ENCODE measurements at places on chromosomes 12 and 14.
A peak's percentile ranks its signal among the peaks of the same experiment; 100 is the strongest.

- no peak for DNase-seq
Observed at GRCh38 chr12:130879781-130880389, 8.0 kb downstream of the RAN start.

DNA sequence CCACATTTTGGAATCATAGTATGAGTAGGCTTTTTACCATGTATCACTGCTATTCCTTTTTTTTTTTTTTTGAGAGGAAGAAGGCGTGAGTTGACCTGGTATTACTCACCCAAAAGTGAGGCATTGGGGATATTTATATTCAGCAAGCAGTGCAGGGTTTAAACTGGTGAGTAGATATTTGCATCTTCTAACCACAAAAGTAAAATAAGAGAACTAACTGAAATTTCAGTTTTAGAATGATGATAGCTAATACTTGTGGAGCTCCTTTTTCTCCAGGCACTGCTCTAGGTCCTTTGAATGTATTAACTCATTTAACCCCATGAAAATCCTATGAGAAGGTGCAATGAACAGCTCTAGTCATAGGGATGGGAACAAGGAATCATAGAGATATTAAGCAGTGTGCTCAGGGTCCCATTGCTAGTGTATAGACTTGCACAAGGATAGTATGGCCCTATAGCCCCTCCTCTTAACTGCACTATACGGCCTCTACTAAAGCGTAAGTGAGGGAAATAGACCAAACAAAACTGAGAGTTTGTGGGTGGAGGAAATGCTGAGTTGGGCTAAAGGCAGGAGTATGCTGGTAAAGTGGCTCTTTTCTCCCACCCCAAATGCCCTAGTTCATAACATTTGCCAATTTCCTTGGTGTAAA, 104.3 kb upstream of the MAX start:
- no peak for DNase-seq

DNA sequence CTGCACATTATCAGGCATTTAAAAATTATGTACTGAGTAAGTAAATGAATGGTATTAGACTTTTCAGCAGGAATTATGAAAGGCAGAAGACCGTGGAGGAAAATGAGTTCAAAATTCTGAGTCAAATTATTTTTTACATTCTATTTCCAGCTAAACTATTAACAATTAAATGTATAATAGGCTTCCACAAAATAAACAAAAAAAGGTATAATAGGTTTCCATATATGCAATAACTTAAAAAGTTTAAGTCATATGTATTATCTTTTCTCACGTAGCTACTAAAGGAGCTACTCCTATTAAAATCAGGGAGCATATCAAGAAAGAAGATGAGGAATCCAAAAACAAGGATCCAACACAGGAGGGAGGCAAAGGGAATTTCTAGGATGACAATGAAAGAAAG, 11.4 kb upstream of the VCPKMT start:
- no peak for DNase-seq

- no peak for DNase-seq
Observed at GRCh38 chr12:10247436-10248058, 34.9 kb downstream of the GABARAPL1 start.

DNA sequence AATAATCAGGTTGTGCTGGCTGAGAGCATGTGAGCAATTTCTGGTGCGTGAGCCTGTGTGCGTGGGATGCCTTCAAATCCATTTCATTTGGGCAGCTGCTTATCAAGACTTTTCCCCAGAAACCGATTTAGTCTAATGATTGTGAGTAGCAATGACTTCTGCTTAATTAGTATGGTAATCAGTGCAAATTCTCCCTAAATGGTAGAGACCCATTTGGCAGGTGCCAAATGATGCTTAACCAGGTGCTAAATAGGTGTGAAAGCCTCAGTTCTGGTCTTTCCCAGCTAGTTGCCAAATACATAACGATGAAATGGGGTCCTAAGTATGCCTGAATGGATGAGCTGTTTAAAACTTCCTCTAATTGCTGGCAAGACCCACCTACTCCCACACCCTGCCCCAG, 248.4 kb upstream of the CCDC196 start:
- no peak for DNase-seq

GRCh38 chr12:110532644-110533043, 30.5 kb downstream of the RAD9B start:
- no peak for DNase-seq

DNA sequence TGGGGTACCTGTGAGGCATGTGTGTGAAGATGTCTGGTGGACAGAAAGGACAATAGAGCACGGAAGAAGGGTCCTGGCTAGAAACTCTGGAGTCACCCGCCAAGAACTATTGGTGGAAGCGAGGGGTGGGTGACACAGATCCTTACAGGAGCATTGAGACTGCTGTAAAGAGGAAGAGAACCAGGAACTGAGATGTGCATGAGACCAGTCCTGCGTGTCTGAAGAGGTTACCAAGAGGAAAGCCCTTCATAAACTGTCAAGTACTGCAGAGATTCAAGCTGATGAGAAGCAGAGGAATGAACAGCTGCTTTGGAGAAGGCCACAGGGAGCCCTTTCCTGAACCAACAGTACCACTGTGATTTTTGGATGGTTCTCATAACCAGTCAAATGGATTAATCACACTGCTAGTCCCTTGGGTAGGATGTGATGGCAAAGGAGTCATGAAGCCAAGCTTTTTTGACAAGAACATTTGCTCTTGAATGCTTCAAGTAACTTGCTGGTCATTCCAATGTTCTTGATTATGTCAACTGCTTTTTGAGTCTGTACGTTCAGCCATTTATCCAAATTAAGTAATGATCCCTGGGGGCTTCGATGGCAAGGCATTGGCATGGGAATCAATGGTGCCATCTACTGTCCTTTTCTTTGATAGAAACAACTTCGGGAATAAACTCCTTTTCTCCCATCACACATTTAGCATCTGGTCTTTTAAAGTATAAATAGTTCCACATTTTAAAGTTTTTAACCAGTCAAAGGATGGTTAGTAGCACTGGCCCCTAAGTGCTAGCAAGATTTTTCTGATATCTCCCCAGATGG, 42.9 kb downstream of the GPR135 start:
- DNase-seq: no peak

DNA sequence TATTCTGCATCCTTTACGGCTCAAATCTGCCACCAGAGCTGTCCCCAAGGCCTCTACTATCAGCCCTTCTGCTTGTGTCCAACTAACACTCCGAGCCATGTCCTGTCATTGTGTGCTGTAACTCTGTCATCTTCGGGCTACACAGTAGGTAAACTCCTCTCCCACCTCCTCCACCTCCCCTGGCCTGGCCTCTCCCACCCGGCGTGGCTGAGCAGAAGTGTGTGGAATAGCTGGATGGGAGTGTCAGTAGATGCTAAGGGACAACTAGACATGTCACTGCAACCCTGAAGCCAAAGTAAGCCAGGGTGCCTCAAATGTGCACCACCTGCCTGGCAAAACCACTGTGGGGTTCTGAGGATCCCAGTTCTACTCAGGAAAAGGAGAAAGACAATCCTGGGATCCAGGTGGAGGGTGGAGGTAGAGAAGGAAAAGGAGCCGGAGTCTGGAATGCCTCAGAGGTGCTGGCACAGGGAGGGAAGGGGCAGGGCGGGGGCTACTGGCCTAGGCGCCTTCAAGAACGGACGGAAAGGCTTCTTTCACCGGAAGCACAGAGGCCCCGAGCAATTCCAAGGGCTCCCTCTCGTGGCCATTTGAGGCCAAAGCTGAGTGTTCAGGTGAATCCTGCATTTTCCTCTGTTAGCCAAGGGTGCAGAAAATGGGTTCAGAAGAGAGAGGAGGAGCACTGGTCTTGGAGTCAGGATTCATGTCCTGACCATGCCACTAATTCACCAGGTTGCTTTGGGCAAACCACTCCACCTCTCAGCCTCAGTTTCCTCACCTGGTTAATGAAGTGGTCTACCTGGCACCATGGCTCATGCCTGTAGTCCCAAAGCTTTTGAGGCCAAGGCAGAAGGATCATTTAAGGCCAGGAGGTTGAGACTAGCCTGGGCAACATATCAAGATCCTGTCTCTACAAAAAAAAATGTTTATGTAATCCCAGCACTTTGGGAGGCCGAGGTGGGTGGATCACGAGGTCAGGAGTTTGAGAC, 20.5 kb upstream of the FAM181A start:
- DNase-seq: no peak

DNA sequence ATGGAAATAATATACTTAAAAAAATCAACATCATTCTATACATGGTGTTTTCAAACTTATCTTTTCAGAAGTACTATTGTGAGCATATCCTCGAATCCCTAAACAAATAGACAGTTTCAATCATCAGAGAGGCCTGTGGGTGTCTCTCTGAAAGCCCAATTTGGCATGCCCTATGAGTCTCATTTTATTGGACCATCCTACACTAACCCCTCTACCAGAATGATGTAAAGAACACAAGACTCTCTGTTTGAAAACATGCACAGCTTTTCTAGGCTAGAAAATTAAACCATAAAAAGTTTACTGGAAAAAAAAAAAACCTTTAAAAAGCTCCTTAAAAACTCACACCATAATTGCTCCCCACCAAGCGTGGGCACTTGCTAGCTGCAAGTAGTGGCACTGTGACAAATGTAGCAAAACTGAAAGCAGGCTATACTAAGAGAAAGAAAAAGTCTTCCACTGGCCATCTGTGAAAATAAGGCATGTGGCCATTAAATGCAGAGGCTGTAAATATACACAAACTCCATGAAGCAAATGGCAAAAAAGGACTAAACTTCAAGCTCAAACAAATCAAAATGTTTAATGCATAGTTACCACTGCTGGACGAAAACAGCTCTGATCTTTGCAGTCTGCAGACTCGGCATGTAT, 394.2 kb downstream of the SOX5 start:
- DNase-seq: peak; percentile 15

- DNase-seq: no peak
Observed at GRCh38 chr12:94954948-94955592, 48.4 kb downstream of the NDUFA12 start.

DNA sequence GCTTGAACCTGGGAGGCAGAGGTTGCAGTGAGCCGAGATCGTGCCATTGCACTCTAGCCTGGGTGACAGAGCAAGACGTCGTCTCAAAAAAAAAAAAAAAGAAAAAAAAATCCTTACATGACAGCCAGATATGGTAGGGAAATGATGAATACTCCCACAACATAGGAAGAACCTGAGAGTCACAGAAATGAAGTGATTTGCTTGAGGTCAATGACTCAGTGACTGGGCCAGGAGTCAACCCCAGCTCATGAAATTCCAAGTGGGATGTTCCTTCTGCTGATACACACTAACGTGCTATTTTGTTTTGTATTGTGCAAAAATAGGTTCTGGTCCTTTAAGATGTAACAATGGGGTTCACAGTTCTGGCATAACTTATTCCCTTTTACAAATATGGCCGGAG, 9.0 kb downstream of the RHOF start:
- no peak for DNase-seq

DNA sequence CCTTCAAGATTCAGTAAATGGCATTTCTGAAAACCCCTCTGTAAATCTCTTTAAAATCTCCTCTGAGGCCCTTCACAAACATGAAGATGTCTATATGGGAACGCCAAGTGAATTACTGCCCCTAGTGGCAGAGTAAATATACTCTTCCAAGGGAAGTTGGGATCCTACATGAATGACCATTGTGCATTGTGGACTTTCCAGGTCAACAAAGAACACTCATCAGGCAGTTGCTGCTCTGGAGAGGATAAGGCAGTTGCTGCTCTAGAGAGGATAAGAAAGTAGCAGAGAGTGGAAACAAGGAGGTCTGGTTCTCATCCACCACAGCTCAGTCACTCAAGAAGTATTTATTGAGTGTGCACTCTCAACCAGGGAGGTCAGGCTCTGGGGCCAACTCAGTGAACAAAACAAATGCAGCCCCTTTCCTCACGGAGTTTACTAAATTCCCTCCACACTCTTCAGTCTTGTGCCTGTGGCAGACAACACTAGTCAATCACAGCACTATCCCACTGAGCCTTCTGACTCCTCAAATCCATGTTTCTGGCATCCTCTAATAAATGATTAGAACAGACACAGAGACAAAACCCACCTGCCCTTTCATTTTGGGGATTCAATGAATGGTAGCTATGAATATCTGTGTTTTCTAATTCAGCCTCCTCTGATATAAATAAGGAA, 52.9 kb downstream of the SVOP start:
- DNase-seq: peak; percentile 69

GRCh38 chr12:77045183-77045582, 20.2 kb downstream of the E2F7 start:
- DNase-seq: no peak

DNA sequence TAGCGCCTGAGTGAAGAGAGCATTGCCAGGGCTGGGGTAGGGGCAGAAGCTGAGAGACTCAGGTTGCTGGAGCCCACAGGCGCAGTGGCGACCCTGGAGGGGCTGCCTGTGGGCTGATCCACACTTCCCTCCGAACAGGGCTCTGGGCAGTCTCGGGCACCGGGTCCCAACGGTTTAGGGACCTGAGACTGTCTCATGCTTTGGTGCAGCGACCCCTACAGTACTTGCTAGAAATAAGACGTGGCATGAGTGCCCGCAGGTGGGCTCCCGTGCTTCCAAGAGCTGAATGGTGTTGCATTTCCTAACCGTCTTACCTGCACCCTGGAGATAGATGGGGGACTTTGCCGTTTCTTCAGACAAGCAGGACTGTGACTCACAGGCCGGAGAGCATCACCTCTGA, 57.4 kb downstream of the AACS start:
- DNase-seq: no peak

DNA sequence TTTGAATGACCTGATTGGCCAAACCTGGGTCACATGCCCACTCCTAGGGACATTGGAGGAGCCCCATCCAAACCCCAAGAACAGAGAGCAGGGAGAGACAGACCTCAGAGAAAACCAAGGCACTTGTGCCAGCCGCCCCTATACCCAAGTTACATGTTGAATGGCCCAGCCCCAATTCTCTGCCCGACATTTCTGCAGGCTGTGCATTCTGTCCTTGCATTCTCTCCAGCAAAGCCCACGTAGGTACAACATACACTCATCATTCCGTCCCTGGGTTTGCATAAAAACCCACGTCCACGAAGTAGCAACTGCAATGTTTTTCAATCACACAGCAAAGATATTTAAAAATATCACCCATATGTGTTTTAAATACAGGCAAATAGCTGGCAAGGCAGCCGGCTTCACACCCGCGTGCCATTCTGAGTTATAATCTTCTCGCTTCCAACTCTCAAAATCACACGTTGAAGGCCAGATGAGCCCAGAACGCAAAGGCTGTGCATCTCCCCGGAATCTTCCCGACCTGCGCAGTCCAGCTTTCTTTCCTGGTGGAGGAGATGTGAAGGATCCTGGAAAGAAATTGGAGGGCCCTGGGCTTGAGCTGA, 91.7 kb upstream of the MYL2 start:
- no peak for DNase-seq

GRCh38 chr12:5154091-5154490, 110.4 kb downstream of the KCNA5 start:
- DNase-seq: no peak

GRCh38 chr12:106329231-106329982, 26.9 kb downstream of the TCP11L2 start:
- no peak for DNase-seq
